Activated naive CD8-positive, alpha-beta T cell treated with anti-CD3 and anti-CD28 coated beads, Interleukin-2, amount 10 ng/mL, durations not matched to agents 7 days and 5 days (primary cell): ENCODE measurements at places on chromosomes 13 and 19.

- no peak for DNase-seq
Measured at GRCh38 chr13:21701460-21701859, 30.6 kb downstream of the FGF9 start.

DNA sequence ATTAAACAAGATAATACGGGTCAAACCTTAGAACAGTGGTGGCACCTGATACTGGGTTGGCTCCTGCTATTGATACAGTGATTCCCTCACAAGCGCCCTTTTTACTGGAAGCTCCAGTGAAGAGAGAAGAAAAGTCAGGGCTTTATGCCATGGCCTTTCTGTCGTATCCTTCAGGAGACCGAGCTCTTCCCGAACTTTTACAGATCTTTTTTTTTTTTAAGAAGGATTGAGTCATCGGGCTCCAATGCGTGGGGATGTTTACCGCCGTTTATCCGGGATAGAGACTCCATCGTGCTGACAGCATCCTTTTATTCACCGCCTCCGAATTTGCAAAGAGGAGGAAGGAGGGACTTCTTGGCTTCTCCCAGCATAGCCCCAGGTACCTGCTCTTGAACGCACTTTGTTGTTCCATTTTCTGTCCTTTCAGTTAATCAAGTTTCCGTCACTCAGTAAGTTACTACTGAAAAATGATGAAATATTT is 574 bp downstream of the ZNF227 start:
- DNase-seq: no peak

DNA sequence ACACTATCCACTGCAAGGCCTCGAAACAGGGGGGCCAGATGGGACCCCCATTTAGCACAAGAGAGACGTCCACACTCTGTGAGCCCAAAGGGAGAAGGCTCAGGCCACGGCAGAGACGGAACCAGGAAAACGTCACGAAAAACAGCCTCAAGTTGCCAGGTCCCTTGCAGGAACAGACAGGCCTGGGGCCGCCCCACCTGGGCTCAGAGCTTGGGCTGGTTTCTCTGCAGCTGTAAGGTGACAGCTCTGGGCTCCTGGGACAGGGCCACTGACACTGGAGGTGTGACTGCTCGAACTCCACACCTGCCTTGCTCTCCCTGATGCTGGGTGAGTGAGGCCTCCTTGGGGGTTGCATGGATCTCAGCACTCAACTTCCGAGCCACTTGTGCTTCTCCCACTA is 3.2 kb downstream of the ZNF787 start:
- no peak for DNase-seq

DNA sequence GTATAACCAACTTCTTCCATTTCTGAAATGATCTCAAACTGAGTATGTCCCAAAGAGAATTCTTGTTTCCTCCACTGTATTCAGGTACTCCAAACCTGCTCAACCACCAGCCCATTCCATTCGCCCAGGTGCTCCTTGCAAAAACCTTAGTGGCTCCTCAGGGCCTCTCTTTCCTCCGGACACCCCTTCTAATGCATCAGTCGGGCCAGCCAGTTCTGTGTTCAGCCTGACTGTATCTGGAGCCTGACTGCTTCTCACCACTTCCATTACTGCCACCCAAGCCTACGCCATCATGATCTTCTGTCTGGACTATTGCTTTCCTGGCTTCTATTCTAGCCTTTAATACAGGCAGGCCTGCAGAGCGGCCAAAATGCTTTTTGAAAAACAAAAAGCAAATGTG is 1.5 kb downstream of the PHF11 start:
- DNase-seq: no peak

DNA sequence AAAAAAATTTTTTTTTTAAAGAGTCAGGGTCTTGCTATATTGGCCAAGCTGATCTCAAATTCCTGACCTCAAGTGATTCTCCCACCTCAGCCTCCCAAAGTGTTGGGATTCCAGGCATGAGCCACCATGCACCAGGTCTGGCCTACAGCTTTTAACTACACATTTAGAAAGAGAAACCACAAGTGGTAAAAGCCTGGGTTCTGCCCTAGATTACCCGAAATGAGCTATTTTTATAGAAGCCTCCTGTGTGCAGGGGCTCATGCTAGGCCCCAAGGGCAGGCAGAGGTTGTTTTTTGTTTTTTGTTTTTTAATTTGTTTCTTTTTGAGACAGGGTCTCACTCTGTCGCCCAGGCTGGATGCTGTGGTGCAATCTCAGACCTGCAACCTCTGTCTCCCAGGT is 14.0 kb upstream of the MYADM start:
- no peak for DNase-seq

DNA sequence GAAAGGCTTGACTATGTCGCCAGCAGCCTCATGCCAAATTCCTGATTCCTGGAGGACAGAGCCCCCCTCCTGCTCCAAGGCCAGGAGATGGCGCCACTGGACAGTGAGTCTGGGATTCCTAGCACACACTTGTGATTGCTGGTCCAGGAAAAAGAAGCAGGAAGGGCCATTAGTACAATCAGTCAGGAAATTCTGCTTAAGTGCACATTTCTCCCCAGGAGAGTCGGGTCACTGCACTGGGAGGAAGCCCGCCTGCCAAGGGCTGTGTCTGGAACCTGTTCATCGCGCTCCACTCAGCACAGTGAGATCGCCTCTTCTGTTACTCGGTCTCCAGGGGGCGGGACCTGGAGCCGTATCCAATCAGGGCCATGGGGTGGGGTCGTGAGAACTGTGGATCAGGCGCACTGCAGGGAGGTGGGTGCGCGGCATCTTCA is 65.1 kb downstream of the ZNF823 start:
- DNase-seq: no peak

GRCh38 chr13:92510416-92510815 is 716.2 kb upstream of the GPC6 start:
- DNase-seq: no peak
